ENCODE measurements at places on chromosomes 5 and 9.

- no peak for DNase-seq
Measured at GRCh38 chr5:143373076-143373475, 30.4 kb downstream of the NR3C1 start.

DNA sequence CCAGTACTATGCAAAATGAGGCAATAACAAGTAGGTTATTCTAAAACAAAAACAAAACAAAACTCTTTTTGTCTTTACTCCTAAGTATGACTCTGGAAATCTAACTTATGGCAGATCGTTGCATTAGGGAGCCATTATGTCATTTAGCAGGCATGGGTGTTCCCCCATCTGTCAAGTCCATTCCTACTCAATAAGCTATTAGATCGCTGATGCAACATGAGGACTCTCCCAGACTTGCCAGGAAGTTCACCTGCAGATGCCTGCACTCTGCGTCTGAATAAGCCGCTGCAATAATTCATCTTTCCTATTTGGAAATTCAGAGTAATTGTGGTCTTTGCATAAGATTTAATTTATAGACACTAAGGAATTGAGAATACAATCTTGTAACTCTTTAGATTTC, 585.0 kb downstream of the KIF4B start:
- DNase-seq: no peak

DNA sequence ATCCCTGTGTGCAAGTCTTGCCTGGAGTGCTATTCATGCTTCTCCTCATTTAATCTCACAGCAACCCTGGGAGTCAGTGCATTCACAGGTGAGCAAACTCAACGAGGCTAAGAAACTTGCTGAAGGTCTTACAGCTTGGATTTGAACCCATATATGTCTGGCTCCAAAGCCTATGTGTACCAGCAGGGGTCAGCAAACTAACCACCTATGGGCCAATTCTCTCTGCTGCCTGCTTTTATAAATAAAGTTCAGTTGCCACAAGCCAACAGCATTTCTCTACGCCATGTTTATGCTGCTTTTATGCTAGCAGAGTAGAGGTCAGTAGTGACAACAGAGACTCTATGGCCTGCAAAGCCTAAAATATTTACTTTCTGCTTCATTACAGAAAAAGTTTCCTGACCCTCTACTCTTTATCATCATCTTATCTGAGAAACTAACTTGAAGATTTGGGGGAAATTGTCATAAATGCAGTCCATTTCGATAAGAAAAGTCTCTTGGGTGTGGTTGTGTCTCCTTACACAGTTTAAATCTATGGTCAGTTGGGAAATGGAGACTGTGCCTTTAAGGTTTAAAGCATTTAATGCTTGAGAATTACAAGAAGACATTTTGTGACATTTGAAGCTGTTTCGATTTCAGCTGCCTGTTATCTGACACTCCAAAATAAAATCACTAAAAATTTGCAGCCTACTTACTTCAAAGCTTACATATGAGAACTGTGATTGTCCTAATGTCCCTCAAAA, 137.7 kb downstream of the PRELID2 start:
- no peak for DNase-seq

DNA sequence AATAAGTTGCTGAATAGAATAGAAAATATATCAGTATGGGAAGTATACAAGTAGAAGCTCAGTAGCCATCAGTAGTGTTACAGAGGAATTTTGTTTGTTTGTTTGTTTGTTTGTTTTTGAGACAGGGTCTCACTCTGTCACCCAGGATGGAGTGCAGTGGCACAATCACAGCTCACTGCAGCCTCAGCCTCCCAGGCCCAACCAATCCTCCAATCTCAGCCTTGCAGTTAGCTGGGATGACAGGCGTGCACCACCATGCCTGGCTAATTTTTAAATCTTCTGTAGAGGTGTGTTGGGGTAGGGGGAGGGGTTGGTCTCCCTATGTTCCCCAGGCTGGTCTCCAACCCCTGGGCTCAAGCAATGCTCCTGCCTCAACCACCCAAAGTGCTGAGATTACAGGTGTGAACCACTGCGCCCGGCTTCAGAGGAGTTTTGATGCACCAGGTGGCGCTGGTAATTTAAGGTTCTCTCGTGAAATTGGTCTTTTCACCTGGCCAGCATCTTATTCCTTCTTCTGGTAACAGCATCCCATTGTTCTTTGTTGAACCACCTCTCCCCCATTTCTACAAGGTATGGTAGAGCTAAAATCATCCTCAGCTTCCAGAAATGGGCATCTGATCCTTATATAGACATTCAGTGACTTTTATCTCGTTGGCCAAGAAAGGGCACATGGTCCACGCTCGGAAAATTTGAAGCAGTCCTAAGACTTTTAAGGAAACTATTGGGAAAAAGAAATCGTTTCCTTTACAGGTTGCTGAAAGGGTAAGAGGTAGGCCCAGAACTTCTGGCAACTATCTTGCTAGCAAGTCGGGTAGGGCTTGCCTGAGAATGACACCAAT, 157.1 kb downstream of the ARRDC3 start:
- DNase-seq: peak; percentile 30

GRCh38 chr5:1498623-1499416, 24.9 kb downstream of the LPCAT1 start:
- no peak for DNase-seq

- DNase-seq: no peak
Measured at GRCh38 chr5:72951671-72952468, 4.0 kb upstream of the FCHO2 start.

- DNase-seq: no peak
Measured at GRCh38 chr9:128555180-128555721, 2.9 kb downstream of the SPTAN1 start.

DNA sequence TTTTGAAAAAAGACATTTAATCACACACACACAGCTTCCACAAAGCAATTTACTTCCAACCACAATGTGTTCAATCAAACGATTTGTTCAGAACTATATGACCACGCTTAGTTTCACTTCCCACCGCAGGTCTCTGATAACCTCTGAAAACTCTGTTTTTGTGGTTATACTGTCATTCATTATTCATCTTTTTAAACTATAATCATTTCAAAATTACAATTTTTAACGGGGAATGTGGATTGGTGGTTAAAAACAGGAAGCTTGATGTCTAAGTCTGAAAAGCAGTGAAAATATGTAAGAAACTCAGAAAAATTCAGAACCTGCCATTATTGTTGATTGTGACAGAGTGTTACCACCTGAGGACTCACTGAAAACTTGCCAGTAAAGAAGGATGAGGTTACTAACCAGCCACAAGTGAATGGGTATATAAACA, 12.7 kb upstream of the TMEM174 start:
- peak; percentile 16 for DNase-seq
